Stromal cell of bone marrow (primary cell): ENCODE measurements at places on chromosomes 2 and 18.
A peak's percentile ranks its signal among the peaks of the same experiment; 100 is the strongest.

- DNase-seq: no peak
Observed at GRCh38 chr18:38811209-38811608, 1245.6 kb upstream of the CELF4 start.

DNA sequence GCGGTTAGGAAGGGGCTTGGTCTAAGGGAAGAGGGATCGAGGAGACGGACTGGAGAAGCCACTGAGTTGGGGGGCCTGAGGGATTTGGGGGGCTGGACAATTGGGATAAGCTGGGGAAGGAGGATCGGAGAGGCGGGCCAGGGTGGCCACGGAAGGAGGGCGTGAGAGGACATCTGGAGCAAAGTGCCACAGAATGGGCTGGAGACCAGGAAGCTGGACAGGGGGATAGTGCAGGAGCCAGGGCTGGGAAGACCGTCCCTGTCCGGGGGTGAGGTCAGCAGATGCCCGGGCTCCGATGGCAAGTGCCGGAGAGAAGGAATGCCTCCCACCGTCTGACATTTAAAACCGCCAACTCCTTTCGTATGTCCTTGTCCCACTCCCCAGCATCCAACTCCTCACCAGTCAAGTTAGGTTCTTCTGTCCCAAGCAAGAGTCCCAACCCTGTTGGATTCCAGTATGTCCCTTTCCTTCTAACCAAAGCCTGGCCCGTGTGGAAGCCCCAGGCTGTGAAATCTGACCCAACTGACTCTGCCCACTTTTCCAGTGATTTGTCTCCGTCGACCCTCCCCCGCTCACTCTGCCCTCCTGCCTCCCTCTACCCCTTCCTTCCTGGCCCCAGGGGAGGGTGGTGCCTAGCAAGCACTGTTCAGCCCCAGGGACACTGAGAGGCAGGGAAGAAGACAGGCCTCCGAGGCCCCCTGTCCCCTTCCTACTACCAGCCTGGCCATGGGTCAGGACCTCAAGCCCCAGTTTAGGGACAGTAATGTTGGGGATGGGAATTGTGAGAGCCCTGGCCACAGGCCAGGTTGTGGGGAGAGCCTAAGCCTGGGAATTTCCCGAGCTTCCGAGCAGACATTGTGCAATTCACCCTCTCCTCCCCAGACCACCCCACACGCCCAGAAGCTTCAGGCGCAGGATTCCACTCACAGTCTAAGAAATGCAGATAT lies 31.5 kb upstream of the TMBIM1 start:
- no peak for DNase-seq

DNA sequence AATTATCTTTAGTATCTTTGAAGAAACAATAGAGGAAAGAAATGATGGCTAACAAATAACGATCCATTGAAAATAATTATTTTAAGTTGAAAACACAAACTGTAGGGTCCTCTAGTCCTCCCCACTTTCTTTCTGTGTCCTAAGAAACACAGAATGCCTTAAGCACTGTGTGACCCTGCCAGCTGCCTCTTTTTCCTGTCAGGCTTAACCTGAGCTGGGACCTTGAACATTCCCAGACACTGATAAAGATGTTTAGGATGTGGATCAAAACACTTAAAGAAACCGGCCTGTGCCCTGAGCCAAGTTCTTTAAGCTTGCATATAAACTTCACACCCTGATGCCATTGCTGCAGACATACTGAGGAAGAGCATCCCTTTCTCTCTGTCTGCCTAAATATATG lies 755.4 kb upstream of the VRK2 start:
- no peak for DNase-seq

DNA sequence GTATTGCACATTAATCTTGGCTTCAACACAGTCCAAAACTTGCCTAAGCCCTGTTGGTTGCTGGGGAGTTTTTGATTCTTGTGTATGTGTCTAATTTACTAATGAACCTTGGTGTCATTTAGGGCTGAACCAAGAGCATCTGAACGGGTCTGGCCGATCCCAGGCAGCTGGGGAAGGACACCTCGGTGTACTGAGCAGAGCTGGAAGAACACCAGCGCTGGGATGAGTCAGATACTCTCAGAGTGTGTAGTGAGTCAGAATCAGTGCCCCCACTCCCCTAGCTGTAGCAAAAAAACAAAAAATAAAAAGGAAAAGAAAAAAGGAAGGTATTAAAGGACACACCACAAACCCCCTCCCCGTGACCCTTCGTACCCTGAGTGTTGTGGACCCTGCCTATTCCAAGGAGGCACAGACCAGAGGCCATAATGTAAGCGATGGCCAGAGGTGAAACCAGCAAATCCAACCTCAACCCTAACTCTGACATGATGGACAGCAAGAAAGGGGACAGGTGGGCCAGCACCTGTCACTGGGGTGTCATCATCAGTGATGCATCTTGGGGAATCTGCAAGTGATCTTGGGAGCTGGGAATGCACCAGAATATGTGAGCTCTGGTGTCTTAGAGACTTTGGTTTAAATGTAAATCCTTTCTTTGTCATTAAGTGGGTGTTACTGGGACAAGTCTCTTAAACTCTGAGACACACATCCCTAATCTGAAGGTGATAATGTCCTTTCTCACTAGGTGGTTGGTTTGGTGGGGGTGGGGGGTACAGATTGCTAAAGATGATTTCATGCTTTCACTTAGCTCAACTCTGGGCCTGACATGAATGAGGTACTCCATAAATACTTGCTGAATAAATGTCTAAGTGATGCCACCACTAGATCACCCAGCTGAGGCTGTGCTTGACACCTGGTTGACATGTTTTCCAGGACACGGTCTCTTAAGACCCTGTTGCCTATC lies 34.2 kb upstream of the NCOA1 start:
- DNase-seq: peak; percentile 87

- DNase-seq: no peak
Observed at GRCh38 chr2:143942486-143942885, 577.4 kb downstream of the ZEB2 start.

GRCh38 chr18:433298-433697 lies 67.2 kb downstream of the COLEC12 start:
- DNase-seq: no peak
